ENCODE measurements at places on chromosomes 4 and X. TPM values are rescaled to one million over a fixed set of nuclear protein-coding genes. Genes with fewer than 3 reads are reported as not detected.

Gene TRAPPC2
- 9.2 TPM for total RNA-seq

Gene PABPC5
- total RNA-seq = not detected

Gene GAGE12J
- total RNA-seq = not detected

Gene ZNF157
- total RNA-seq = not detected

Gene POLR2B
- 75.2 TPM for total RNA-seq

Gene BCLAF3
- total RNA-seq = 3.5 TPM

Measured in A549 treated with dexamethasone at 1 μM for 4 hours (cell line).